Activated T-helper 1 cell treated with anti-CD3 and anti-CD28 coated beads, Interleukin-2, amount 50 U/mL, for 16 hours (primary cell): ENCODE measurements at places on chromosomes 3 and 15.

GRCh38 chr15:53351373-53351772, 408.1 kb downstream of the WDR72 start:
- DNase-seq: no peak

- DNase-seq: no peak
Observed at GRCh38 chr15:75673426-75674235, 25.9 kb downstream of the SNX33 start.

DNA sequence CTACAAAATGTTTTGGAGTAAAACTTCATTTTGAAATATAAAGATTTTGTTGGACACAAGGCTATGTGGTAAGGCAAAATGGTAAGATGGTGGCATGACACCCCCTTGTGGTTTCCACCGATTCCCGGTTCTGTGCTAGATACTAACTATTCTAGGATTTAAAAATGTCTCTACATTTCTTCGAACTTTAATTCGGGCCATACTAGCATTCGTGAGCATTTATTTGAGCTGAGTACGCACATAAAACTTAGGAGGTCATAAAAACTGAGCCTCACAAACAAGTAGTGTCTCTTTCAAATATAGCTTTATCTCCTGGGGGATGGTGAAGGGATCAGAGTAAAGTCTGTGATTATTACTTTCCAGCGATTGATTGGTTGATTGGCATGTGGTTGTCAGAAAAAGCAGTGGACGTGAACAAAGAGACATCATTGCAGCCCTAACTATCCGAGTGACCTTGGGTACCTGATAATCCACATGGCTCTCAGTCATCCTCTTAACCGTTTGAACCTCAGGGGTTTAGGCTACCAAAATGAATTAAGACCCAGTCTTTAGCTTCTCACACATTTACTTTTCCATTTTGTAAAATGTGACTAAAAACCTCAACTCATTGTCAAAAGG, 1.1 kb upstream of the ZNF639 start:
- DNase-seq: no peak

DNA sequence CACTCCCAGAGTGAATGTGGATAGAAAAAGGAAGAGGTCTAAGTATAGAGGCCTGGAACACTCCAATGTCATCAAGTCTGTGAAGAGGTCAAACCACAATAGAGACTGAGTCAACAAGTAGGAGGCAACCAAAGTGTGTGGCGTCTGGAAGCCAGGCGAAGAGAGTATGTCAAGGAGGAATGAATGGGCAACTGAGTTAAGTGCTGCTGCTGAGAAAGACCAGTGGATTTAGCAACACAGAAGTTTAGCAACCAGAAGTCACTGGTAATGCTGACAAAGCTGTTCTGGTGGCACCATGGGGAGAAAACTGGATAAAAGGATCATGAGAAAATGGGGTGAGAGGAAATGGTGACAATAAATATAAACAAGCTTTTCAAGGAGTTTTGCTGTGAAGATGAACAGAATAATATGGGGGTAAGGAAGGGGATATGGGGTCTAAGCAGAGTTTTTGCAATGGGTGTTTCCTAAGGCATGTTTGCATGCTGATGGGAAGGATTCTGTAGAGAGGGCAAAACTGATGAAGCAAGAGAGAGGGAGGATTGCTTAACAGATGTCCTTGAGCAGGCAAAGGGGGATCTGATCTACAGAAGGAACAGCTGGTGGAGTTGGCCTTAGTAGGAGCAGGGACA, 38.4 kb downstream of the PCOLCE2 start:
- no peak for DNase-seq

- no peak for DNase-seq
Observed at GRCh38 chr3:8987645-8988383, 24.5 kb upstream of the RAD18 start.

- DNase-seq: no peak
Observed at GRCh38 chr3:162217647-162218046, 721.0 kb downstream of the OTOL1 start.

DNA sequence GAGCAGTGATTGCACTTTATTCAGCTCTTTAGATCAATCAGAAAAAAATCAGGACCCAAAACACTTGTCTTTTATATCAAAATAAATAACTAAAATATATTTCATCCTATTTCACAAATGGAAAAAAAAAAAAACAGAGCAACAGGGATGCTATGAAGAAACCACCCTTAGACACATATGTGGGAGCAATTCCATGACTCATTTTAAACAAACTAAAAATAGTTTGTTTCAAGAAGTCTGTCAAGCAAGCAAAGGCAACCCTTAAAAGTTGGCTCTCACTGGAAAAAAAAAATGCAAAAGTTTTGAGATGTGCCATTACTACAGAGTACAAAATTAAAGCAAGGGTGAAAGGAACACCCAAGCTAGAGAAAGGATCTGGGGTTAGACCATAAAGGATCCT, 5.7 kb downstream of the ATP13A3 start:
- DNase-seq: no peak

- no peak for DNase-seq
Observed at GRCh38 chr3:123365450-123366143, 83.3 kb downstream of the ADCY5 start.

DNA sequence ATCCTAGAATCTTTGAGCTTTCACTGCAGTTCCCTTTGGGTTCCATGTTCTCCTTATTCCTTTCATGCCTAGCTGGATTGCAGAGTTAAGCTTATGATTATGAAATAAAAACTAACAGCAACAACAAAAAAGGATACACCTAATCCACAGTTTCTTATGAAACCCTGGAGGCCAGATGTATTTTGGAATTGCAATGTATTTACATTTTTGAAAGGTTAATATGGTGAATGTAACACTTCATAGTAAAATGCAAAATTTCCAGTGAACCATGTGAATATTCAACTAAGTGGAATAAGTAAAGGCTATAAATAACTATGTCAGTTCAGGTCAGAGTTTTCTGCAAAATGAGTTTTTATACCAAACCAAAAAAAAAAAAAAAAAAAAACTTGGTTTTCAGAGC, 65.8 kb upstream of the FLNB start:
- no peak for DNase-seq

DNA sequence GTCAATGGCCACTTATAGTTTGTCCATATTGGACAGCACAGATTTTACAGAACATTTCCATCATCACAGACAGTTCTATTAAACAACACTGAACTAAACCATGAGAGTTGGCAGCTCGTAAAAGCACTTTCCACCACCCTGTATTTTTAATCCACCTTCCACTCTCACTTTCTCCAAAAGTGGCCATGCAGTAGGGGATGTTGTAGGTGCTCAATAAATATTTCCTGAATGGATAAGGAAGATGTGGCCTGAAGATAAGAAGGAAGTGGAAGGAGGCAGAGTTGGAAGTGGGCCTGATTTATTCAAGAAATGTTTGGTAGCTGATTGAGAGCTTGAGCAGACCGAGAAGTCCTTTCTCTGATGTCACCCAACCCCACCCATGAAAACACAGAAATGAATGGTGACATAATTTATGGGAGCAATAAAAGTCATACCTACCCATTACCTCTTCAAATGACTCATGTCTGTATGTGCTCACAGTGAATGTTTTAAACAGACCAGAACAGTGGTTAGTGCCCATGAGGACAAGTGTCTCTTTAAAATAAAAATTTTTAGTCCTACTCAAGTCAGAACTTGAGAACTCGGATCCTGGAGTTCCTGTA, 39.6 kb upstream of the CTNNB1 start:
- DNase-seq: no peak

- no peak for DNase-seq
Observed at GRCh38 chr3:33165372-33165771, 51.6 kb downstream of the CRTAP start.

DNA sequence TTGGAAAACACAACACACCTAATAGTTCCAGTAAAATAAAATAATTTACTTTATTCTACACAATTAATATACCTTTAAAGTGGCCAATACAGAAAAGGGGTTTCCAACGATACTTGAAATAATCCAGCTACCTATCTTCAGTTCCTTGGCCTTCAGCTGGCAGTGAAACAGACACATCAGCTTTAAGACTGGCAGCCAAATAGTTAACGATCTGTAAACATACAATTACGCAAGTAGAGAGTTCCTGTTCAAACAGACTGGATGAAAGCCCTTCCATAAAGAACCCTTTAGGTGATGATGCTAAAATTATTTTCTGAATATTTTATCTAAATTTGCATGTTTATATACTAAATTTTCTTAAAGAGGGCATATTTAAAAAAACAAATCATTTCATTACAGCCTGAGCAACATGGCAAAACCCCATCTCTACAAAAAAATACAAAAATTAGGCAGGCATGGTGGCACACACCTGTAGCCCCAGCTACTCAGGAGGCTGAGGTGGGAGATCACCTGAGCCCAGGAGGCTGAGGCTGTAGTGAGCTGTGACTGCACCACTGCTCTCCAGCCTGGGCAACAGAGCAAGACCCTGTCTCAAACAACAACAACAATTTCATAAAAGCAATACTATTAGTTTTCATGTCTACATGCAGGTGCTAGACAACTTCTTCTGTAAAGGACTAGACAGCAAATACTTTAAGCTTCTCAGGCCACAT, 12.9 kb downstream of the DYNC1LI1 start:
- DNase-seq: no peak

GRCh38 chr3:181383760-181384159, 328.0 kb upstream of the SOX2 start:
- no peak for DNase-seq

DNA sequence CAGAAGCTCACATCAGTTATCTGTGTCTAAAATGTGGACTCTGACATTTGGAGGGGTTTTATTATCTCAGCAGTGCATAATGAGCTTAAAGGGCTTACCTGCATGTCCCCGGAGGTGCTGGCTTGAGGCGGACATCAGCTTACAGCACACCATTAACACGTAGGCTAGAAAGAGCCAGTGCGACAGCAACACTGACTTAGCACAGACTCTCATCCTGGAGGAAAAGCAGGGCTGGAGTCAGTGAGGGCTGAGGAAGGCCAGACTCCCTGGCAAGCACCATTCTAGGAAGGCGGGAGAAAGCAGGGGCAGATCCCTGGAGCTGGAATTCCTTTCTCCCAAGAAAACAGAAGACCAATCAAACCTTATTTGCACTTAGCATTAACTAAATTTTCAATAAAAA, 51.7 kb downstream of the TAFA4 start:
- DNase-seq: no peak

- DNase-seq: no peak
Observed at GRCh38 chr3:9121366-9122001, 128.0 kb downstream of the SRGAP3 start.

- DNase-seq: no peak
Observed at GRCh38 chr3:129276385-129276784, 2.3 kb upstream of the HMCES start.
